Activated gamma-delta T cell treated with Interleukin-2 at 50 U/mL for 16 hours (primary cell): ENCODE measurements at places on chromosomes 1 and 21.

DNA sequence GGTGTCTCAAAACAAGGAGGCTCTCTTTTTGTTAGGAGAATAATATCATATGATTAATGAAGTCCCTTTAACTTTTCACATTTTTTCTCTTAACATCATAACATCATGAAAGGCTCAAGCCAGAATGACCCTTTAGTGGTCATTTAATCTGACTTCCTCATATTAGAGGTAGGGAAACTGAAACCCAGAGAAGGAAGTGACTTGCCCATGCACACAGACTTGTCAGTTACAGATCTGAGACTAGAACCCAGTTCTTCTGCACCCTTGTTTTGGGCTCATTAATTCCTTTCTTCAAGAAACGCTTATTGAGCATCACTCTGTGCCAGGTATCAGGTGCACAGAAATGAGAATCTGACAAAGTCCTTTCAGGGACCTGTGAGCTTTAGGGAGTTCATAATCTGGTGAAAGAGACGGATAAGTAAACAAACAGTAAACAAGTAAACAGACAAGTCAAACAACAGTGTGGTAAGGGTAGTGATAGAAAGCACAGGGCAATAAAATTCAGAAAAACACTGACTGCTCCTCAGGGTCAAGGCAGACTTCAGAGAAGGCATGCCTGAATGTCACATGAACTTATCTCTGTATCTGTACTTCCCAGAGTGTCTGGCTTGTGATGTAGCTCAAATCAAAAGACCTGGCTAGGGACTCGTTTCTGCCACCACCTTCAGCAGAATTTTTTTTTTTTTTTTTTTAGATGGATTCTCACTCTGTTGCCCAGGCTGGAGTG, 38.3 kb upstream of the OSBPL9 start:
- DNase-seq: no peak

GRCh38 chr1:27689423-27690173, 17.6 kb upstream of the IFI6 start:
- no peak for DNase-seq

GRCh38 chr1:110671361-110671760, 3.4 kb downstream of the KCNA3 start:
- DNase-seq: no peak

DNA sequence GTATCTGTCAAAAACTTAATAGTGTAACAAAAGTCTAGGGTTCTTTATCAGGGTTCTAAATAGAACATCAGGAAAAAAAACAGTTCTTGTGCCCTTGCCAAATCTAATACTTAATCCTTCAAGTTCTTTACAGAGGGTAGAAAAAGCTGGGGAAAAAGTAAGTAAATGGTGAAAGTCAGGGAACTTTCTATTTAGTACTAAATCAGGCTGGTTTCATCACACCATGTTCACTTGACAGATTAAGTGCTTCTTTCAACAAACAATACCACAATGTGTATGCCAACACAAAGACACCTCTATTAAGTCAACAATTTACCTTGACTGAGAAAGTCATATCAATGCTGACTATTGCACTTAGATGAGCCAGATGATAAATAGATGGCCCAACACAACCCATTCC, 9.7 kb downstream of the DBT start:
- no peak for DNase-seq

GRCh38 chr1:24199291-24199900, 12.3 kb upstream of the IFNLR1 start:
- peak; percentile 74 for DNase-seq

DNA sequence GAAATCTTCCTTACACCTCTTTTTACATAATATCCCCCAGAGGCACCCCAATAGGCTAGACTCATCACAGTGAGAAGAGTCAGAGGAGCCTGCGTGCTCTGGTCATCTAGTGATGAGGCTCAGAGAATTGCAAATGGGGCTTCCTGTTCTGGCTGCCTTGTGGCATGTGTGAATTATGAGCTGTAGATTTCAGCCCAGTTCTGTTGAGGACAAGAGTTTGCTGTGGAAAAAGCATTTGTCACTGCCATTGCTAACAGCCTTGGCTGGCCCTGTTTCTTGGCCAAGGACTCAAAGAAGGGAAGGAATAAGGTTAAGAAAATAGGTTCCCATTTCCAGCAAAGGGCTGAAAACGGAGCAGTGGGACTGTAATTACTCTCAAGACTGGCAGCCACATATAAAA, 30.7 kb downstream of the MRAP start:
- DNase-seq: no peak

DNA sequence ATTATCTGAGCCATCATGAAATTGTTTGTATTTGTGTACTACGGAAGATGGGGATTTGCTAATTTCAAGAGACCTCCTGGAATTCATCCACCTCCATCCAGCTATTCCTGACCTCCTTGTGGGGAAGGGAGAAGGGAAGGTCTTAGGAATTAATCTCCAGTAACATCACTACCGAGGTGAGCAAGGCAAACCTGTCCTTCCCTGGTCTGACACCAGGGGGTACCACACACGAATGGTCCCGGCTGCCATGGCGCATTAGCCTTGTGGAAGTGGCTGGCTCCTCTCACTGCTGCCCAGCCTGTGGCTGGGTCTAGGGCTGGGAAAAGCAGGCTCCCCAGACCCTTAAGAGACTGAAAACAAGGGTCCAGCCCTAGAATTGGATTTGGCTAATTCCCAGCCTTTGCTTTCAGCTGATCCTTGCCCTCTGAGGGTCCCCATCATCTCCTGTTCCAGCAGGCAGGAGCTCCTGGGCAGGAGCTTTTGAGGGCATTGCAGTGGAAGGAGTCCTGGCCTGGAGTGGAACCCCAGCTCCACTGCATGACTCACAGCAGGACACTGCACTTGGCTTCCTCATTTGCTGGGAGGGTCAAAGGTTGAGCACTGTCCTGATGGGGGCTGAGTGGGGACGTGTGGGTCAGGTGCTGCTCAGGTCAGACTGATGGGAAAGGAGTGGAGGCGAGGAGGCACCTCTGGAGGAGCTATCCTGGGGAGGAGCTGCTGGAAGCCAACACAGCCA, 34.8 kb downstream of the RIMS3 start:
- DNase-seq: no peak

DNA sequence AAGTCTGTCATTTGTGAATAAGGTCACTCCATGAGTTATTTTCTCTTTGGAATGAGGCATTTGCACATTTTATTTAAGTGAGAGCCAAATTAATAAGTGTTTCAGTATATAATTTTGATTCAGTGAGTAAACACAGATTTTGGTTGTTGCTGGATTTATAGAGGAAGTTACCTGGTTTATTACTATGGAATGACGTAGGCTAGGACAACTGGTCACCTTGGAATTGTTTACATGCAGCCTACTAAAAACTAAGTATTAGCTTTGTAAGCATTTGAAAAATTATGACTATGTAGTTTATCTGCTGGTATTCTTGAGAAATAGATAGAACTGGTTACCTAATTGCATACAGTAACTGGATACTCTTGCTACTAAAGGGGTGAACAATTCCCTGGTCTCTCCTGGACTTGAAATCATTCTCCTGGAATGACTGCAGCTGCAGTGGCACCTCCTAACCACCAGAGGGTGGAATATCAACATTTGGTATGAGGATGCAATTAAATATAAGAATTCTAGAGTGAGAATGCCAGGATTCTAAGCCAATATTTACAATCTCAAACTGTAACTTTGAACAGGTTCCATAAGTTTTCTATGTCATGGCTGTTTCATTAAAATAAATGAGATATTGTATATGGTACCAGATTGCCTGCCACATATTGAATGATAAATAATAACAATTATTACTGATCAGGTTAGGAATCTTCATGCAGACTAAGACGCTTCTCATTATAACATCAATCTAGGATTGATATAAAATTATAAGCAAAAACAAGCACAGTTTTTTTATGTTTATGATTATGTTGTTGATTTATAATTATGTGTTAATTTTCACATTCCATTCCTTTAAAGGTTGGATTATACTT, 3.5 kb upstream of the KRTAP27-1 start:
- peak; percentile 5 for DNase-seq

DNA sequence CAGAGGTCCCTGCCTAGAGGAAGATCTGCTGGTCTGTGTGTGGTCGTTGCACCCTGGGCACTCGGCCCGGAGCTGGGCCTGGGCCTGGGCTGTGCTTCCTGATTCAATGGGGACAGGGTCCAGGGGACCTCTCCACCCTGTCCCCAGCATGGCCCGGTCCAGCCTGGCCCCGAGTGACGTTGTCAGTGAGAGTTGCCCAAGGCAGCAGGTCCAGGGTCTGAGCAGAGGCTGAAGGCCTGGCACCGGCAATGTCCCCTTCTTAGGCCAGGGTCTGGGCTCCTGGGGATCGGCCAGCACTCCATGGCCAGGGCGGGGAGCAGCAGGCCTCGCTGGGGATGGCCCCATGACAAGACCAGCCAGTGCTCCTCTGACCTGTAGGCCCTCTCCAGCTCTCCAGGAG, 15.6 kb upstream of the PEX10 start:
- DNase-seq: no peak

DNA sequence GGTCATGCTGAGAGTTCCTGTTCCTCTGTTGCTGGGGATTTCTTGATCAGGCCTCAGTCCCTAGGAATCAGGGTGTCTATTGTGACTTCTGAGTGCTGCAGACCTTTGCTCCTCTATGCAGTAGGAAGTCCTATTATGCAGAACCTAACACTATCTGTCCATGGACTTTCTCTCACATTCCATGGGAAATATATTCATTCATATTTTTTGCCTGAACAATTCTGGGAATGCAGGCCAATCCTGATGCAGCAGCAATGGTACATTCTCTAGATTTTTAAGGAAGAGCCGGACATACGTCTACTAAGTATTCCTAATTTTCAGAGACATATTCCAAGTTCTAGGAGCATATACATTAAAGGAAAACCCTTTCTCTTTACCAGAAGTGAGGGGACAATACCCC, 61.1 kb upstream of the C1orf87 start:
- no peak for DNase-seq

DNA sequence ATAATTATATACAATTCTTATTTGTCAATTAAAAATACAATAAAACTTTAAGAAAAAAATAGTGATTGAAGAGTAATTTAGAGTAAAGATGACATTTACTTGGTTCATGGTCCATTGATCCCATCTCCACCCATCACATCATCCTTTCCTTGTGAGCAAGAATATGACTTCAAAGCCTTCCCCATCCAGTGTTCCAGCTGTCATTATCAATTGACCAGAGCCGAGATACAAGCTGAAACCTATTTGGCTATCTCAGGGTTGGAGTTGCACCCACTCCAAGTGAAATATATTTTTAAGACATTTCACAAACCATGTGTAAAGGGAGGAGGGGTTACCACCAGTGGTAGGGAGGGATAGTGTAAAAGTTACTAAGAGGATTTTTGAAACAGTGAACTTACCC, 428.9 kb upstream of the C1orf87 start:
- no peak for DNase-seq

- no peak for DNase-seq
These were observed 686.5 kb upstream of the ADGRL2 start for GRCh38 chr1:81114191-81114590.

DNA sequence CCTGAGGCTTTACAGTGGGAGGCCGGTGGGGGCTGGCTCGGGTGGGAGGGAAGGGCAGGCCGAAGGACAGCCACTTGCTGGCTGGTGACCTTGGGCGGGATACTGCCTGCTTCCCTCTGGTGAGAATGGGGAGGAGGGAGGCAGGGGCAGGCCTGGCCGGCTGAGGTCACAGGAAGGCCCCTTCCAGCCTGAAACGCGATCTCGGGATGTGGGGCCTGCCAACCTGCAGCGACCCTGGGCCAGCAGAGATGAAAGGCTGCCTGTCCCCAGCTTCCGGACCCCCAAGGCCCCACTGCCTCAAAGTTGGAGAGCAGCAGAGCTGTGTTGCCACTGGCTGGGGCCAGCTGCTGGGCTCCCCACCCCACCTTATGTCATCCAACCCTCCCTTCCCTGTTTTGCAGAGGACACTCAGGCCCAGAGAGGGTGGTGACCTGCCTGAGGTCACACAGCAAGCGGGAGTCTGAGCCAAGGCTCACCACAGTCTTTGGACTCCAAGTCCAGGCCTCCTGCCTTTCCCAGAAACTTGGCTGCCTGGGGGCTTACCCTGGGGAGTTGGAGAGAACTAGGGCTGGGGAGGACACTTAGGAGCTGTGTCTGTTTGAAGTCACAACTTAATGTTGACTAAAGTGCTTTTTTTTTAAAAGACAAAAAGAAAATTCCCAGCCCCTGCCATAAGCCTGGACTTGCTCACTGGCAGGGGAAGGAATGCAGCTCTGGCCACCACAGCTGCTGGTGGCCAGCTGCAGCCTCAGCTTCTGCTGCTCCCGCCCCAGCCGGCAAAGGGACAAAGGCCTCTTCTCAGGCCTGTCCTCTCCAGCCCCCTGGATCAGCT, 14.8 kb upstream of the WASF2 start:
- DNase-seq: no peak

GRCh38 chr21:45335761-45336534, 48.3 kb upstream of the POFUT2 start:
- DNase-seq: no peak

GRCh38 chr21:43767984-43768867, 7.9 kb downstream of the CSTB start:
- DNase-seq: no peak

DNA sequence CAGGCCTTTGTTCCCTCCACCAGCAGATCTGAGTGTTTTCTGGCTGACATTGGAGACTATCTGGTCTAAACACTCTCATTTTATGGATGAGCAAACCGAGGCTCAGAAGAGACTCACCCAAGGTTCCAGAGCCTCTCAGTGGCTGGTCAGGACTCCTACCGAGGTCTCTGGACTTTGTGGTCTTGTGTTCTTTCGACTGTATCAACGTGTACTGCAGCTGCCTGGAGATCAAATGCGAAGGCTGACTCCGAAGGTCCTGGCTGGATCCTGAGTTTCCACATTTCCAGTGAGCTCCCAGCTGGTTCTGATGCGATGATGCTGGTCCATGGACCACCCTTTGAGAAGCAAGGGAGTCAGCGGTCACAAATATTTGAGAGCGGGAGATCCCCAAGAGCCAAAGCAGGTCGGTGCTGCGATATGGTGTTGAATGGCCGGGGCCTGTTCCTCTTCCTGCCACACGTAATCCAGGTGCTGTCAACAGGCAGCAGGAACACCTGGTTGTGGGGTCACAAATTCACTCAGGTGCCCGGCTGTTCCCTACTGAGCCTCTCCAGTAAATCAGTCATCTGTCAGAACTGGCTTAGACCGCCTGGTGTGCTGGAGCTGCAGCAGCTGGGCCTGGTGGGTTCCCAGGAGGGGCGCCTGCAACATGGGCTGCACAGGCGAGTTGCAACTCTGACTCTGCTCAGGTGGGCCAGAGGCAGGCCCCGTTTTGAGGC, 94.8 kb upstream of the USP24 start:
- no peak for DNase-seq

DNA sequence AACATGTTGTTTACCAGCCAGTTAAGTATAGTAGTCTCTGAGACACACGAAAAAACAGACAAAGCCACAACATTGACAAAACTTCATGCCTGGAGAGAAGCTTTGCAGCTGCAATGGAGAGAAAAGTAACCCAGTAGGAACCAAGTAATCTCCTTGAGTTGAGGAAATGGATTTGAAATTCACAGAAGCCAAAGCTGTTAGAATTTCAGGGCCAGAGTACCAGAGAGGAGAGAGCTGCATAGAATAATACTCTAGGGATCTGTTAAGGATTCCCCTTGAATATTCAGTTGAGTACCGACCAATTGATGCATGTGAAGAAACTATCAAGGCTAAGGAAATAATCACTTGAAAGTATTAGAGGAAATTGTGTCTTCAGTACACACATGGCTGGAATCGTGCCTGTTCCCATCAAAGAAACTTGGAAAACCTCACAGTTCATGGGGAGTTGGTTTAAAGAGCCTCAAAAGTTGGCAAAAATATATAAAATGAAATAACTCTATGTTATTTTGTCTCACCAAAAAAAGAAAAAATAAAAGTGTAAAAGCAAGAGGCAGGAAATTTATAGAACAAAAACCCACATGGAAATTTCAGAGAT, 324.0 kb upstream of the NEGR1 start:
- no peak for DNase-seq
